ENCODE measurements at places on chromosomes 6 and 20. TPM values are rescaled to one million over a fixed set of nuclear protein-coding genes. Genes with fewer than 3 reads are reported as not detected.

DNA sequence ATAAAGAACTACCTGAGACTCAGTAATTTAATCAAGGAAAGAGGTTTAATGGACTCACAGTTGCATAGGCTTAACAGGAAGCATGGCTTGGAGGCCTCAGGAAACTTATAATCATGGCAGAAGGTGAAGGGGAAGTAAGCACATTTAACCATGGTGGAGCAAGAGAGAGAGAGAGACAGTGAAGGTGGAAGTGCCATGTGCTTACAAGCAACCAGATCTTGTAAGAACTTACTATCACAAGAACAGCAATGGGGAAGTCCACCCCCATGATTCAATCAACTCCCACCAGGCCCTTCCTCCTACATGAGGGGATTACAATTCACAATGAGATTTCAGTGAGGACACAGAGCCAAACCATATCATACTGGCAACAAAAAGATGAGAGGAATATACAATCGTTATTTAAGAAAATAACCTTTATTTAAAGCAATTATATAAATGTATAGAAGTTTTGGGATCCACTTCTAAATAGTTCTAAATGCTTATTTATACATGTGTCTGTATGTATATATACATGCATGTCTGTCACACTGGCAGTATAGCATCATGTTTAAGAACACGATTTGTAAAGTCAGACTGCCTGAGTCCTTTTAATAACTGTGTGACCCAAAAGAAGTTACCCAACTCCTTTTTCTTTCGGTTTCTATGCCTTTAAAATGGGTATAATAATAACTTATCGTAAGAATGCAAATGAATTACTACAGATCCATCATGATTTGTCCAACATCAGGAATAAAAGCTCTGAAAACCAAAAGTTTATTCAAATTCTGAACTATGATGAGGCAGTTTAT lies 255.7 kb upstream of the THEMIS start:
- DNase-seq = no peak

GRM1 gene
- polyA plus RNA-seq = 0.07 TPM

DNA sequence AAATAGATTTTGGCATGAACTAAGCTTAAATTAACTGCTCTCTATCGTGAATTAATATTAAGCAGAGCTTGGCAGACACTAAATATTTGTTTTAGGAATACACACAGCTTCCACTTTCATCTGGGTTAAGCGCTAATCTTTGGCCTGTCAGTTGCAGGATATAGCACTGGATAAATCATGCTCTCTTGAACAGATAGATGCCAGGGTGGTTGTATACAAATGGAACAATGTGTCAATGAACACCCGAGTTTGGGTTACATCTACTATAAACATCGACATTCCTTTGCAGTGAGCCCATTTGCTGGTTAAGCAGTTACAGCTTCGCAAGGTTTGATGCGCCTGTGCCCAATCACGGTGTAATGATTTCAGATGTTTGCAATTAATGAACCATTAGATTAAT lies 338.2 kb upstream of the ZFP64 start:
- peak; percentile 4 for DNase-seq

- no peak for DNase-seq
These were observed 5.3 kb downstream of the EEF1A2 start for GRCh38 chr20:63493563-63494020.

DNA sequence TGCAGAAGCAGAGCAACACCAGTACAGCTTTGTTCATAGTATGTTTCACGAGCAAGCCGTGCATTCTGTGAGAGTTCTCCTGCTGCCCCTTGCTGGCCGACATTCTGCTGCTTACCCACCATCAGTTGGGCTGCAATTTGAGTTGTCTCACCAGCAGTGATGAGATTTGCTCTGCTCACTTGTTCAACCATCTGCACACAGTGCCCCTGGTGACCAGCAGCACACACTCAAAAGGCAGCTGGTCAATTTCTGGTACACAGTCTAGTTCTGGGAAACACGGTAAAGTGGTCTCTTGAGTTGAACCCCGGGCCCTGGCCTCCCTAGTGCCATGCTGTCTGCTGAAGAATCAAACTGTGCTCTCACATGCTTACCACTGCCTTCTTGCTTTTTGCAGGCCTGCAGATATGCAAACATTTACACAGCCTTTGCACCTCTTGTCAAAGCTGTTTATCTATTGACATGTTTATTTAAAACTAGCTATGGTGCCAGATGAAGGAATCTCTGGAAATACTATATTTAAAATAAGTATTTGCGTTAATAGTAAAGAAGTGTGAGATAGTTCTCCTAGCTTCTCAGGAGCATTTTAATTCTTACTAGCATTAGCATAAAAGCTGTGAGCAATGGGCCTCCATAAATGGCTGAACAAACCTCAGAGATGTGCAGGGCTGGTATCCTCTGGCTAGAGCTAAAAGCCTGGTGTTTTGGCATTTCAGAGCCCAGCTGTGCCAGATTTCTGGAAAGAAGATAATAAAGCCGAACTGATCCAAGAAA lies 234.3 kb downstream of the ARHGAP18 start:
- no peak for DNase-seq

PPP1R3D gene
- polyA plus RNA-seq = 4.7 TPM

COL12A1 gene
- 696 TPM for polyA plus RNA-seq

GRCh38 chr6:13865141-13865540 lies 50.8 kb upstream of the MCUR1 start:
- DNase-seq = peak; percentile 58

- no peak for DNase-seq
These were observed 155.9 kb downstream of the SLC24A3 start for GRCh38 chr20:19368351-19368750.

TINAG gene
- polyA plus RNA-seq = 0.09 TPM

DNA sequence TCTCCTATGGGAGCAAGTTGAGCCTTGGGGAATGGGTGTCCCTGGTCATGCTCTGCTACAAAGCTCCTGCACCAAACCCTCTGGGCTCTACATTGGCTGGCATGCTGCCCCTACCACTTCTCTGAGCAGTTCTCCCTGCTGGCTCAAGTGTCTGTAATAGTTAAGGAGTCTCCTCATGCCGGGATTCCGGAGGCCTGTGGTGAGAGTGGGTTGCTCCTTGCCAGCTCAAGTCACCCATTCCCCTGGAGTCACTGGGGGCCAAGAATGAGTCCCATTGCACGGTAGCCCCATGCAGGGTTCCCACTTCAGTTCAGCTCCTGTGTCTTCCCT lies 173.9 kb downstream of the PRDM13 start:
- DNase-seq = no peak

NMBR gene
- polyA plus RNA-seq = not detected

DHX35 gene
- 8.0 TPM for polyA plus RNA-seq

- no peak for DNase-seq
These were observed 135.9 kb downstream of the KHDRBS2 start for GRCh38 chr6:62150048-62150663.

GRCh38 chr20:63748934-63749270 lies 9.3 kb downstream of the SLC2A4RG start:
- no peak for DNase-seq

DNA sequence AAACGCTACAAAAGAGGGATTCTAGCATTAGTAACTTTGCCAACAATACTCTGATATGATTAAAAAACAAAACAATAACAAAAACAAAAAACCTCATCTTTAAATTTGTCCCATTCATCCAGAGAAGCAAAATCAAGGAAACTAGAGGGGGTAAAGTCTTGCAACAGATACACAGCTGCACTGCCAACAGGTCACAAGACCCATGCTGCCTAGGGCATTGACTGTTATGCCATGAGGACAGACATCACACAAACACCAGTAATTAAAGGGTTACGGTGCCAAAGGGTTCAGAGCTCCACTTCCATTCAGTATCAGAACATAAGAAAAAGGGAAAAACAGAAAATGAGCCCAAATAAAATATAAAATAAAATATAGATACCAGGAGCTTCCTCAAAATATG lies 1.6 kb downstream of the TBC1D20 start:
- no peak for DNase-seq

DNA sequence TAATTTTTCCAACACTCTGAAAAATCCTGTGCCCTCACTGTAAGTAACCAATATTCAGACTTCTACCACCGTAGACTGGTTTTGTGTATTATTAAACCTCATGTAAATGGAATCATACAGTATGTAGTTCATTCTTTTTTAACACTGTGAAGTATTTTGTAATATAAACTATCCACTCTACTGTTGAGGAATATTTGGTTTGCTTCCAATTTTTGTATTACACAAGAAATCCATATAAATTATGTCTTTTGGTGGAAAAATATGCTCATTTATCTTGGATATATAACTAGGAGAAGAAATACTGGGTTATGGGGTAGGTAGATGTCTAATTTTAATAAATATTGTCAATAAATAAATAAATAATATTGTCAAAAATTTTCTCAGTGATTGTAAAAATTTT lies 116.8 kb downstream of the CHD6 start:
- no peak for DNase-seq

GRCh38 chr20:38007526-38007925 lies 25.7 kb downstream of the TTI1 start:
- no peak for DNase-seq

DNA sequence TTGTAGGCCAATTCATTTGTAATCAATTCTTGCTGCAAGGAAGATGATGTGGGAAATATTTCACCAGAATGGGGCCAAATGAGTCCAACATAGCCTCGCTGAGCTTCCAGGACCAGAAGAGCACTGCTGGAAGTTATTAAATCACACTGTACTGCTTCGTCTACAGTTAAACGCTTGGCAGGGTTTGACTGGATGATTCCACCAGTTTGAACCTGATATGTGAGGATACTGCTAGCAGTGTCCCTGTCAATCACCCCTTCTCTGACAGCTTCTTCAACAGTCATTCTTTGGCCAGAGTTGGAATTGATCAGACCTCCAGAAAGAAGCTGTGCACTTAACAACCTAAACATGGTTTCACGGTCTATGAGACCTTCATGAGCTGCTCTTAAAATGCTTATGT lies 34.4 kb downstream of the DST start:
- no peak for DNase-seq

RCAN2 gene
- polyA plus RNA-seq = 4.2 TPM

SLC17A9 gene
- 2.9 TPM for polyA plus RNA-seq

GRCh38 chr6:113017353-113017752 lies 670.2 kb downstream of the RFPL4B start:
- DNase-seq = no peak

GRCh38 chr6:118744261-118744941 lies 93.0 kb upstream of the CEP85L start:
- DNase-seq = no peak

GRIK2 gene
- polyA plus RNA-seq = 1.2 TPM

DNA sequence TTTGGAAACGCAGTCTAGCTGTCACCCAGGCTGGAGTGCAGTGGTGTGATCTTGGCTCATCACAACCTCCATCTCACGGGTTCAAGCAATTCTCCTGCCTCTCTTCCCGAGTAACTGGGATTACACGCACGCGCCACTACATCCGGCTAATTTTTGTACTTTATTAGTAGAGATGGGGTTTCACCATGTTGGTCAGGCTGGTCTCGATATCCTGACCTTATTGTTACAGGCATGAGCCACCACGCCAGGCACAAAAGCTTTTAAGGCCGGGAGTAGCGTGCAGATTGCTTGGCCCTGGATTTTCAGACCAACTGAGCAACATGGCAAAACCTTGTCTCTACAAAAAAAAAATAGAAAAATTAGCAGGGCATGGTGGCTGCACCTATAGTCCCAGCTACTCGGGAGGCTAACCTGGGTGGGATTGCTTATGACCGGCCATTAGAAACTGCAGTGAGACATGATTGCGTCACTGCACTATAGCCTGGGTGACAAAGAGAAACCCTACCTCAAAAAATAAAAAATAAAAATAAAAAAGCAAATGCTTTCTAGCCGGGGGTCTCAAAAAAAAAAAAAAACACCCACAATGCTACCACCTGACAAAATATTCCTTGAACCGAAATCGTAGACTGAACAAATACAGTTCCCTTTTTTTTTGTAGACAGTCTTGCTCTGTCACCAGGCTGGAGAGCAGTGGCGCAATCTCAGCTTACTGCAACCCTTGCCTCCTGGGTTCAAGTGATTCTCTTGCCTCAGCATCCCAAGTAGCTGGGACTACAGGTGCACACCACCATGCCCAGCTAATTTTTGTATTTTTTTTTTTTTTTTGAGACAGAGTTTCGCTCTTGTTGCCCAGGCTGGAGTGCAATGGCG lies 15.0 kb downstream of the RBM39 start:
- DNase-seq = no peak

- no peak for DNase-seq
These were observed 45.6 kb upstream of the MAN1A1 start for GRCh38 chr6:119395192-119395591.

DNA sequence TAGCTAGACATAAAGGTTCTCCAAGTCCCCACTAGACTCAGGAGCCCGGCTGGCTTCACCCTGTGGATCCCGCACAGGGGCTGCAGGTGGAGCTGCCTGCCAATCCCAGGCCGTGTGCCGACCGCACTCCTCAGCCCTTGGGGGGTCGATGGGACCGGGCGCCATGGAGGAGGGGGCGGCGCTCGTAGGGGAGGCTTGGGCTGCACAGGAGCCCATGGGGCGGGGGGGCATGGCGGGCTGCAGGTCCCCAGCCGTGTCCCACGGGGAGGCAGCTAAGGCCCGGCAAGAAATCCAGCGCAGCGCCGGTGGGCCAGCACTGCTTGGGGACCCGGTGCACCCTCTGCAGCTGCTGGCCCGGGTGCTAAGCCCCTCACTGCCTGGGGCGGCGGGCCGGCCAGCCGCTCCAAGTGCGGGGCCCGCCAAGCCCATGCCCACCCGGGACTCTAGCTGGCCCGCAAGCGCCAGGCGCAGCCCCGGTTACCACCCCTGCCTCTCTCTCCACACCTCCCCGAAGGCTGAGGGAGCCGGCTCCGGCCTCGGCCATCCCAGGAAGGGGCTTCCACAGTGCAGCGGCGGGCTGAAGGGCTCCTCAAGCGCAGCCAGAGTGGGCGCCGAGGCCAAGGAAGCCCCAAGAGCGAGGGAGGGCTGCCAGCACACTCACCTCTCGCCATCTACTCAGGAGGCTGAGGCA lies 26.5 kb upstream of the ID1 start:
- DNase-seq = no peak

DEF6 gene
- 5.9 TPM for polyA plus RNA-seq

GRCh38 chr6:16594849-16595248 lies 166.4 kb downstream of the ATXN1 start:
- no peak for DNase-seq

C6orf118 gene
- 2.6 TPM for polyA plus RNA-seq

- no peak for DNase-seq
These were observed 177.7 kb downstream of the BTBD3 start for GRCh38 chr20:12095180-12095920.

NKX2-4 gene
- polyA plus RNA-seq = not detected

PRICKLE4 gene
- polyA plus RNA-seq = 3.0 TPM

GRCh38 chr6:44255105-44255808 lies 2.1 kb downstream of the SLC35B2 start:
- DNase-seq = no peak

- DNase-seq = no peak
These were observed 6.3 kb upstream of the UTRN start for GRCh38 chr6:144278659-144279314.

BPI gene
- polyA plus RNA-seq = 0.63 TPM

All from muscle of back (tissue), 13 donors.